NCI-H1694 (cell line): ENCODE measurements at places on chromosomes 3 and 15.

DNA sequence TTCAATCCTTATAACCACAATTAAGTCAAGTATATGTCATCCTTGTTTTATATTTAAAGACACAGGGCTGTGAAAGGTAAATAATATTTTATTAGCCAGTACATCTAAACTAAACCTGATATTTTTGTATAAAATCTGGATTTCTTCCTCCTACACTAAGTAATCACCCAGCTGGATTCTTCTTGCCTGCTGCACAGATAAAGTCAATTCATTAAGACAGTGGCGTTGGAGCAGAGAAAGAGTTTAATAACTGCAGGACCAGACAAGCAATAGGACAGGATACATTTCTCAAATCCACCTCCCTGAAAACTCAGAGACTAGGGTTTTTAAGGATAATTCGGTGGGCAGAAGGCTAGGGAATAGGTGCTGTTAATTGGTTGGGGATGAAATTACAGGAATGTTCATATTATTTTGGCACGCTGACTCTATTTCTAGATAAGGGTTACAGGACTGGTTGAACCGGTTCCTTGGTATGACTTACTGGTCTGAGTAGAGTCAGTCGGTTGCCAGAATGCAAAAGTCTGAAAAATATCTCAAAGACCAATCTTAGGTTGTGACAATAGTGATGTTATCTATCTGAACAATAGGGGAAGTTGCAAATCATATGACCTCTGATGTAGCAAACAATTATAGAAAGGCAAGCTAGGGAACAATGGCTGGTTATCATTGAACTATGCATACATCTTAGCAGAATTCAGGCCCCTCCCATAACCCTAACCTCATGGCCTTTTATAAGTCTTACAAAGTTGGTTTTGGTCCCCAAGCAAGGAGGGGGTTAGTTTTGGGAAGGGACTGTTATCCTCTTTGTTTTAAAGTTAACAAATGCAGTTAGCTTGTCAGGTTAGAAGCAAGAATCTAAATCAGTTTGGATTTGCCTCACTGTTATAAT is 244.8 kb downstream of the ALCAM start:
- no peak for DNase-seq

DNA sequence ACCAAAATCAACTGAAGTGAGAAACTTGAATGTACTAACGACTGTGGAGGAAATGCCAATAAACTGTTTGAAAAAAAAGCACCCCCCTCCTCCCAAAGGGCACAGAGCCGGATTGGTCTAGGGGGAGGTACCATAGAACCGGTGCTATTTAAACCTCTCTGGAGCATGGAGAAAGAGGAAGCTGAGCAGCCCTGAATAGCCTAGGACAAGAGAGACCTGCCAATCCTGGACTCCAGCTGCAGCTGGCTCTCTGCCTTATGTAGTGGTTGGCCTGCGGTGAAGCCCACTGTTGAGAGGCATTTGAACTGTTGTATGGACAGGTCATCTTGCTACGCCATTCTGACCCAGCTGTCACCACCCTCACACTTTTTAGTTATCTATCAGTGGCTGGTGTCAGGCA is 1.5 kb upstream of the SH3GL3 start:
- no peak for DNase-seq

DNA sequence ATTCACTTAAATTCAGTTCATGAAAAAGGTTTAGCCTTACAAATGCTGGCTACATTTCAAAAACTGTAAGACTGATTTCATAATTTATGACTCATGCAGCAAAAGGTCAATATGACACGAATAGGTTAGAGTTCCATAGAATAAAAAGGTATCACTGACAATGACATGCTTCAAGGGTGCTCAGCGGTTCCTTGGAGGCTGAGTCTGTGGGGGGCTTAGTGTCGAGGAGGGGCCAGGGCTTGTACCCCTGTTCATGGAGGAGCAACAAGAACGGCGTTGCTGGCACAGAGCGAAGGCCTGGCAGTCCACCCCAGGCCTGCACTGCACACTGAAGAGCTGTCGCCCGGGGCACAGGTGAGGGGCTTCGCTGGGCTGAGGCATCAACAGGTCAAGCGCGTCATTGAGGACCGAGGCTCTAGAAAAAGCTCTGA is 174.2 kb downstream of the NR1D2 start:
- no peak for DNase-seq

DNA sequence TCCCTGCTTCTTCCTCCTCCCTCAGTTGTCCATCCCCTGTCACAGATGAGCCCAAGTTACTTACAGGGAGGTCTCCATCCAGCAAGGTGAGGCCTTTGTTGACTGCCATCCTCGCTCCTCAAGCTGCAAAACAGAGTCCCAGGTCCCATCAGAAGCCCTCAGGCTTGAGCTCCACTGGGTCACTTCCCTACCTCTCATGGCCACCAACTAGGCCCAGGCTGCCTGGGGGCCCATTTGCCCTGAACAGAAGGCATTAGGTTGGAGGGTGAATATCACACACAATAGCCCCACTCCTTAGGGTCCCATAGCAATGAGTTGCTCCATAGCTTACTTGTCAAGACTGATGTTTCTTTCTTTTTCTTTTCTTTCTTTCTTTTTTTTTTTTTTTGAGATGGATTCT is 1.8 kb downstream of the PLIN1 start:
- no peak for DNase-seq

DNA sequence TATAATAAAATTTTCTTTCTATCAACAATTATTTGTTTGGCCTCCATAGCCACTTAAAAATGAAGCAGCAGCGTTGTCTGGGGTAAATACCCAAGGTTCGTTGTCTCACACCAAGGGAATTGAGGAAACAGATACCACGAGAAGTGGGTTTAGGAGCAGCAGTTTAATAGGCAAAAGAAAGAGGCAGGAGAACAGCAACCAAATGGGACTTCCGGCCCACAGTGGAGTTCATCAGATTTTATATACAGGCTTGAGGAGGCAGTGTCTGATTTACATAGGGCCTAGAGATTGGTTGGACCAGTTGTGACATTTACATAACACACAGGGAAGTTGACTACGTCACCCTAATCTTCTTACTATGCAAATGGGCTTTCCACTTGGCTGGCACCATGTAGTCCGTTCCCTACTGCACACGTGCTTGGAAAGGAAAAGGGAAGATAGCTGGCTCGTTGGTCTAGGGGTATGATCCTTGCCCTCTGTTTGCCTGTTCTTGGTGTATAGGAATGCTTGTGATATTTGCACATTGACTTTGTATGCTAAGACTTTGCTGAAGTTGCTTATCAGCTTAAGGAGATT is 61.5 kb upstream of the SETMAR start:
- no peak for DNase-seq

DNA sequence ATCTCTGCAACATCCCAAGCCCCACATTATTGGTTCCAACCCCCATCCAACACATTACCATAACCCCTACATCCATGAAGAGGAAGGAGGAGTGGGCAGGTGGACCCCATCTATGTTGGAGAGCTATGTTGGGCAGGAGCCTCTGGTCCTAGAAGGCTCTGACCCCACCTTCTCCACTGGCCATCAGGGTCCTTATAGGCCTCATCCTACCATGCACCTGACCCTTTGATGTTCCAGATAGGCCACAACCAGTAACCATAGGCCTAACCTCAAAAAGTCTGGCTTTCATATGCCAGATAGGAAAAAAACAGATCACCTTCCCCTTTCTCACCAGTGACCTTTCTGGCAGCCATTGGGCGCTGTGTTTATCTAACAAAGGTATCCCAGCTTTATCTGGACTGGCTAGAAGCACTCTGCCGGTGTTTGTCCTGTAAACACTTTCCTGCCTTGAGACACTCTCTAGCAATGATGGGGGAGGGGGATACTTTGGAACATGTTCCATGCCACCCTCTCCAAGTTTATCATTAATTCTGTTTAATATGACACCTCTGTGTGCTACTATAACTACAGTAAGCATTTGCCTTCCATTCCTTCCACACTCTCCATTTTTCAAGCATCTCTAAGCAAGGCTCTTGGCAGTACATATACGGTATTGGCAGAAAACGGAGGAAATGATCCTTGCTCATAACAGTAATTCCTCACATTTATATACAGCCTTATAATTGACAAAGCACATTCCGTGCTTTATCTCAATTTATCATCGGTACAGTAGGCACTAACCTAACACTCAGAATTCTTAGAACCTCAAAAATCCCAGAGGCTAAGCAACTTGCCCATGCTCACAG is 377.1 kb downstream of the VPS13C start:
- DNase-seq: no peak

DNA sequence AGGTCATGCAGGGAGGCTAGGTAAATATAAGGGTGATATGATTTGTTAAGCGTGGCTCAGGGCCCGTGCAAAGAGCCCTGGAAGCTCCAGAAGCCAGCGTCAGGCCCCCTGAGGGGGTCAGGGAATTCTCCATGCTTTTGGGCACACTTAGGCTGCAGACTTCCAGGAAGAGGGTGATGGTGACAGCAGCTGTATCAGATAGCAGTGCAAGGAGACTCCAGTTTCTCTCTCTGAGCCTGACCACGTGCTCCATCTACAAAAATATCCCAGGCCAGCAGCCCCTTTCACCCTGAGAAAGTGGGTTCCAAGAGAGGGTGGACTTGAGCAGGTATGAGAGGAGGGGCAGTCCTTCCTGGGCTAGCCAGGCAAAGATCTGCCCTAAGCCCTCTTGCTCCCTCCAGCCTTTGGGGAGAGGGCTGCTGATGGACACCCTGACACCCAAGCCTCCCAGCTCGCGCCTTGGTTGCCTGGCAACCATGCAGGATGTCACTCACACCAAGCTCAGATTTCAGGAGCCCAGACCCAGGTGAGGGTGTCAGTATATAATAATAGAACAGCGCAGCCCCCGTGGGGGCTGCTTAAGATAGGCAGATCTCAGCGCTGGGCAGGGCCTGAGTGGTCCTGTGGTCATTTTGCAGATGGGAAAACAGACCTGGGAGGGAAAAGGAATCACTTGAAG is 35.8 kb downstream of the ATP2B2 start:
- DNase-seq: no peak

- DNase-seq: no peak
These were observed 54.1 kb upstream of the TAMM41 start for GRCh38 chr3:11900824-11901223.

DNA sequence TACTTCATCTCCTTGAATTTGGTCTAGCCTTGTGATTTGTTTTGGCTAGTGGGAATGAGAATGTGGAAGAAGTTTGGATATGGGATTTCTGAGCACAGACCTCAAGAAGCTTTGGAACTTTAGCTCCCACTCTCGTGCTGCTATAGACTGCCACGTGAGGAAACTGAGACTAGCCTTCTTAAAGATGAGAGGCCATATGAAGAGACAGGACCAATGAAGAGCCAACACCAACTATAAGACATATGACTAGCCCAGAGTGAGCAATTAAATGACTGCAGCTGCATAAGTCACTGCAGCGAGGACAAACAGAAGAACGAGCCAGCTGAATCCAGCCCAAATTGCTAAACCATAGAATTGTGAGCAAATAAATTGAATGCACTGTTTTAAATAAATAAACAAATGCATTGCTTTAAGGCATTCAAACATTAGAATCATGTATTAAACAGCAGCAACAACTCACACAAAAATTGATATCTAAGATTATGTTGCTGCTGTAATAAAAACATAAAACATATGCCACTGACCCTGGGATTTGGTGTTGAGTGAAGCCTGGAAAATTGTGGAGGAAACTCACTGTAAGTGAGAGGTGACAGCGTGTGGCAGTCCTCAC is 15.7 kb upstream of the CNTN4 start:
- no peak for DNase-seq

DNA sequence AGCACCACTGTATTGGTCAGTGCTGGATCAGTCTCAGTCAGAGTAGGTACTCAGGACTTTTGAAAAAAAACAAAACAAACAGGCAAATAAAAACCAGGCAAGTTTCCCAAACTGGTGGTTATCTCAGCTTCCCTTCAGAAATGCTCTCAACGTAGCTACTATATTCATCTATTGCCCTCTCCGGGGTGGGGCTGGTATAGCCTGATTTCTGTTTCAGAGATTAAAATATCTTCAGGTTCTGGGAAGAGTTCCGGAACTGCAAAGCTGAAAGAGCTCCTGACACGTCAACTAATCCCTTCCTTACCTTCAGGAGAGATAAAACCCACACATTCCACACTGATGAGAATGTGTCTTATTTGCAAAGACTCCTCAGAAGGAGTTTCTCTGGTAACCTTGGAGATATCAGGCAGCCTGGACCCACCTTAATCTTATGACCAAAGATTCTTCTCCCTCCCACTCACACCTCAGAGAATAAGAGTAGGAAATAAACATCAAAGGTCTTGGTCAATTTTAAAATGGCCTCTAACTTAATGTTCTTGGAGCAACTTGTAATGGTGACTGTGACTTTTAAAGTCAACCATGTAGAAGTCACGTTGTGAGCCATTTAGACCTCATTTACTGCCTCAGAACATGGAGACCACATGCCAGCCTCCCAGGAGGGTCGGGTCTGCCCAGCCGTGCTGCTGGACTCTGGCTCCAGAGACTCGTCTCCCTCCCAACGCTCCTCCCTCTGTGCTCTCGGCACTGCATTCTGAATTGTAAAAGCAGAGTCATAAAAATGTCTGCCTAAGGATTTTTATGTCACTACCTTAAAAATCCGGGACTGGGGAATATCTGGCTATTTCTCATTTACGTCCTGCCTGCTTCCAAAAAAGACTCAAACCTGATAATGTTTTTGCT is 53.8 kb downstream of the CDCP1 start:
- DNase-seq: no peak

DNA sequence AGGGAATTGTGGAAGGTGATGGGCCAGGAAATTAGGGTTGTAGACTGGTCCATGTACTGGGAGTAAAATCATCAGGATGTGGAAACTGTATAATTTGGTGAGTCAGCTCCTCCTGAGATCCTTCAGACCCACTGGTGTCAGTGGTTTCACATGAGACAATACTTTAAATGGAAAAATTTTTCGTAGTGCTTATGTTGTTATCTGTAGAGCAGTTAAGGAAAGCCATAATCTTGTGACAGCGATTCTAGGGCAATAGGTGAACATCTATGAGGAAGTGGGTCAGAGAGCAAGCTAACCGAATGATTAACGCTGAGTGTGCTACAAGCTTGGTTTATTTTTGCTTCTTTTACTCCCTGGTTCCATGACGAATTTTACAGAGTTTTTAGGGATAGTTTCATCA is 200.6 kb downstream of the CADM2 start:
- DNase-seq: no peak

DNA sequence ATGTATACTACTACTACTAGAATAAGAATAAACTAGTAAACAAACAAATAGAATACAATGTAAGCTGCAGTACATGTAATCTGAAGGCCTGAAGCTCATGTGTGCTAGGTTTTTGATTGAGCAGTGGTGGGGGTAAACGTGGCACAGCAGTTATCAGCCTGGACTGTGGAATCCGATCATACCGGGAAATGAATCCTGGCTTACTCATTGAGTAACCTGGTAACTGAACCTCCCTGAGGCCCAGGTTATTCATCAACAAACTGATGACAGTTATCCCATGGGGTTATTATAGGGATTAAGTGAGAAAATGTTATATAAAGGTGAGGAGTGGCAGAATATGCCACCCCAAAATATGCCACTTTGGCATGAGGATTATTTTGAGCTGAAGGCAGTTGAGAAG is 339.1 kb downstream of the FHIT start:
- DNase-seq: no peak

GRCh38 chr3:184765047-184765729 is 46.8 kb upstream of the VPS8 start:
- no peak for DNase-seq

- no peak for DNase-seq
These were observed 36.4 kb upstream of the MYZAP start for GRCh38 chr15:57555270-57555669.
